Renal pelvis (tissue), 12 donors: ENCODE measurements at places on chromosomes 5 and 9.

DNA sequence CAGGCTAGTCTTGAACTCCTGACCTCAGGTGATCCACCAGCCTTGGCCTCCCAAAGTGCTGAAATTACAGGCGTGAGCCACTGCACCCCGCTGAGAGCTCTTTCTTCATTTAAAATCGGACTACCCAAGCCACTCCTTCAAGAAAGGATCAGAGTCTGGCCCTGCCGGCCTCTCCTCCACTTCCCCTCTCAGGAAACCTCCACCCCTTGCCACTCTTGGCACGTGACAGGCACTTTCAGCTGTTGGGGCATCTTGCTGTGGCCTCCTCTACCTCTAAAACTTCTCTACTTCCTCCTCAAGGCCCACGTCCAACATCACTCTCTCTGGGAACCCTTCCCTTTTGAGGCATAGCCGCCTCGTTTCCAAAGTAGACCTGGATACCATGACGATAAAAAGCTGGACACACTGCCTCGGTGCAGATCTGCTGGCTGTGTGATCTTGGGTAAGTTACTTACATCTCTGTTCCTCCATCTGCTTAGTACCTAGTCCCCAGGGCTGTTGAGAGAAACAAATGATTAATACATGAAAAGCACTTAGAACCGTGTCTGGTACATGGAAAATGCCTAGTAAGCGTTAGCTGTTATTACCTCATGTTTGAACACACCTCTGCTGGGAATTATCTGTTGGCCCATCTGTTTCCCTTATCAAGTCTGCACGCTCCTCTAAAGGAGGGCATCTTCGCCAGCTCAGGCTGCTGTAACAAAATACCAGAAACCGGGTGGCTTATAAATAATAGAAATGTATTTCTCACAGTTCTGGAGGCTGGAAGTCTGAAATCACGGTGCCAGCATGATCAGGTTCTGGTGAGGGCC lies 55.3 kb downstream of the SMIM23 start:
- no peak for DNase-seq

DNA sequence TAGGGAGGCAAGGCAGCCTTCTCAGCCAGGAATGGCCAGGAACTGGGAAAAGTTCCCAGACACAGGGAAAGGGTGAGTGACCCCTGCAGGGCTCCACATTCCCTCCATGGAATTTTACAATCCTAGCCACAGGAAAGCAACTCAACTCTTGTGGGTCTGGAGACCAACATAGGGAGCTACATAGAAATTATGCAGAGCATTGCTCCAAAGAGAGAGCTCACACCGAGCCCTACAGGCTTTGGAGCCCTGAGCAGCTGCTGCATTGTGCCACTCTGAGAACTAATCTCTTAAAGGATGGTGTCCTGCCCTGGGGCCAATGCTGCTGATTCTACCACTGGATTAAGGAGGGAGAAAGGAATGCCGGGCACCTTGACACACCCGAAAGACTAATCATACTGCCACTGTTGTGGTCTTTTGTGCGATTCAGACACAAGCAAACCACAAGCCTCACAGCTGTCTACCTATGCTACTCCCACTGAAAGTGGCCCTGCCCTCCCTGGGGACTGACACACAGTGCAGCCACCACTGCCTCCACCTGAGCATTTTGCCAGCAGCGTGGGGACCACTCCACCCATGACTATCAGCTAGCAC lies 1089.8 kb upstream of the NUDT12 start:
- no peak for DNase-seq

DNA sequence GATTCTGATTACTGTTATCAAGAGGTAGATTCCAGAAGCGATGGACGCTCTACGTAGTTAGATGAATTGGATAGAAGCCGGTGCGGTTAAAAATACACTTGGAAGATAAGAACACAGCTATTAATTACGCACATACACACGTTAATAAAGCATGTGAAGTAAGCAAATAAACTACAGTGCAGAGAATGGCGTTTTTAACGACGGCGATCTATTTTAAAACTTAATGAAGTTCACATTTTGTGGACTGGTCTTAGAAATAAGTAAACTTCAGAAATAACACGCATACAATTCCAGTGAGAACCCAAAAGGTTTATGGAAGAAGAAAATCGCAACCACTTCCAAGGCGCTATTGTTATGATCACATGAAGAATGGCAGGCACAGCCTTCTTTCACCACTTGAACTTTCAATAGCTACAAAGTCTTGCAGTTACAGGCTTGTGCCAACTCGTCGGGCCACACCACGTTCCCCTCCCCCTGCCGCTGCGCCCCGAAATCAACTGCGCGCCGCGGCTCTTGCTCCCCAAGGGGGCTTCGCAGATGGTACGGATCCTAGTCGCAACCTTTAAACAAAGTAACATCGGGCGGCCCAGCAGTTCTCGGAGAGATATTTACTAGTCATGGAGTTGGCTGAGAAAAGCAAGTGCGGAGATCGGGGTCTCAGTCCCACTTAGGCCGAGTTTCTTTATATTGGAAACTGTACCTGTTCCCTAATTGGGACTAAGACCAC lies 866 bp upstream of the SEMA6A start:
- DNase-seq = peak; percentile 49

DNA sequence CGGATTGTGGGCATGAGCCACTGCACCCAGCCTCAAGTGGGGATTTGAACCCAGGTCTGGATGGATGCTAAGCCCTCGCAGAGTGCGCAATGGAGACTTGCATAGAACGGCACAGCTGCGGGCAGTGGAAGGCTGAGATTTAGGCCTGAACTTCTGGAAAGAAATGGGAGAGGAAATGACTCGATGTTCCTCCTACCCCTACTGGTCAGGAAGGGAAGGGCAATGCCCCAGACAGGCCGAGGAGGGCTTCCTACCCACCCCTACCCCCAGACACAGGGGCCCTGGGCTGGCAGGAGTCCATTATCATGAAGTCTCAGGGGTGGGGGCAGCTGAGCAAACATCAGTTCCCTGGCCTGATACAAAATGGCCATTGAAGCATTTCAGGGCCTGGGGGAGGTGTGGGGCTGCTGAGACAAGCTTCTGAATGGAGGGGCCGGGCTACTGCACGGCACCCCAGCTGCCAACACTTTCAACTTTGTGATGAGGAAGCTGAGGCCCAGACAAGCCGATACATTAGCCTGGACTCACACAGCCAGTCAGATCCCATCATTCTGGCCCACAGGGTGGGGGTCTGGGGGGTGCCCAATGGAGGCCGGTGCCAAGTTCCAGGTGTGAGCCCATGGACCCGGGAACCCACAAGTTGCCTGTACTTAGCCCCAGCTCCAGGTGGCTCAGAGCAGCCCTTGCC lies 13.5 kb upstream of the WDR38 start:
- DNase-seq = no peak

DNA sequence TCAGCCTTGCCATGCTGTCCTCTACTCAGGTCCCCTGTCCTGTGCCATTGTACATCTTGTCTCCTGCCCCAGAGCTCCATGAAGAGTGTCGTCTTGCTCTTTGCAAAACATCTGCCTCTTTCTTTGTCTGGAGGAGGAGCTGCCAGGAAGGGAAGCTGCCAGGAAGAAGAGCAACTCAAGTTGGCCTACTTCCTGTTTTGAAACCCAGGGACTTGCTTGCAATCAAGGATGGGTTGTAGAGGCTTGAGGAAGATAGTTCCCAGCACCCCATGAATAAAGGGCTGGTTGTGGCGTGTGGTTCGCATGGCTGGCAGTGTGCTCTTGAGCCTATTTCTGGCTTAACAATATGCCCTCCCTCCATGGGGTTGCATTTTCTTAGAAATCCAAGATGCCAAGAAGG lies 53.0 kb upstream of the CPEB4 start:
- no peak for DNase-seq

- DNase-seq = no peak
These were observed 109.5 kb downstream of the MYO10 start for GRCh38 chr5:16826379-16827125.

GRCh38 chr5:24005384-24005783 lies 498.0 kb downstream of the PRDM9 start:
- DNase-seq = no peak

GRCh38 chr5:159807586-159807985 lies 108.7 kb upstream of the ADRA1B start:
- no peak for DNase-seq

DNA sequence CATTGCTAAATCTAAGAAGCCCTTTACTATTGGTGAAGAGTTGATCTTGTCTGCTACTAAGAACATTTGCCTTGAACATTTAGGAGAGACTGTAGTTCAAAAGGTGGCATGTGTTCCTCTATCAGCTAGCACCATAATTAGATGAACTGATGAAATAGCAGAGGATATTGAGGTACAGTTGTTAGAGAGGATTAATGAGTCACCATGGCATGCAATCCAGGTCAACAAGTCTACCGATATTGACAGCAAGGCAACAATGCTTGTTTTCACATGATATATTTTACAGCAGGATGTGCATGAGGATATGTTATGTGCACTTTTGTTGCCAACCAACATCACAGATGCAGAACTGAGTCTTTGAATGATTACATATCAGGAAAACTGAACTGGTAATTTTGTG lies 134.3 kb upstream of the CDH9 start:
- DNase-seq = no peak

- DNase-seq = no peak
These were observed 49.9 kb upstream of the C5orf46 start for GRCh38 chr5:147956064-147956841.

GRCh38 chr5:67259548-67260215 lies 63.1 kb upstream of the CD180 start:
- no peak for DNase-seq

DNA sequence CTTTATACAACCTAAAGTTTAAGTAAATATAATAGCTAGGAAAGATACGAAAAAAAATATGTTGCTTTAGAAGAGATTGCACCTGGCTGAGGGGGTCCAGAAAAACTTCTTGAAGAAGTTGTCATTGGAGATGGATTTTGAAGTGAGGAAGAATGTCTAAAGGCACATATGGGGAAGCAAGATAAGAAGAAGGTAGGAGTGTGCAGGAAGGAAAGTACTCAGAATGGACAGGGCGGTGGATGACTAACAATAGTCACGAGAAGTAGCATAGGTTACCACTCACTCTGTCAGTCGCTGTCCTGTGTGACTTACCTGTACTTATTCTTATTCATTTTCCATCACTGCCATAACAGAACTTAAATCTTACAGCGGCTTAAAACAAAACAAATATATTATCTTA lies 251.6 kb downstream of the GRIA1 start:
- DNase-seq = no peak

- no peak for DNase-seq
These were observed 82.1 kb downstream of the MAMDC2 start for GRCh38 chr9:70125621-70126263.

DNA sequence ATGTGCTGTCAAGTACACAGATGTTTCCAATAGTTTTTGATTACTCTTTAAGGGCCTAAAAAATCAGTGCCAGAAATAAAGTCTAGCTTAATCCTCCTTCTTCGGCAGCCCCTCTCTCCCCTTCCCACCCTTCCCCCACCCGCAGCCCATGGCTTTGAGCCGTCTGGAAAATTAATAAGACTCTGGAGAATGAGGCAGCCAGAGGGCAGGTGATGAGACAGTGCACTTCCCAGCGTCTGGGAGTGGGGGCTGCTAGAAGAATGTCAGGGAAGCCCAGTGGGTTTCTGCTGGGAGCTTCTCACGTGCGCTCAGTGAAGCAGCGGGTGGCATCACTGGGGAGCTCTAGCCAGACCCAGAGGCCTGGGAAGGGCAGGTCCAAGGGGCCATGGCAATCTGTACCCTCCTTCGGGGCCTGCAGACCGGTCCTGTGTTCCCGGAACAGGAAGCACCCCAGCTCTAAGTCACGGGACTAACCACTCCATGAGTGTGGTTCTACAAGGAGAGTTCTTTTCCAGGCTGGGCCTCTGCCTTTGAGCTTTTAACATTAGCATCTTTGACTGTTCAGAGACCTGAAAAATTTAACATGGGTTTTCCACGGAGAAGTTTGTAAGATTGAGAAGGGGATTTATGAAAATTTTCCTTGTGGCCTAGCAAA lies 164.8 kb upstream of the OTULINL start:
- no peak for DNase-seq

GRCh38 chr5:43121913-43122484 lies 1.3 kb downstream of the ZNF131 start:
- peak; percentile 50 for DNase-seq

GRCh38 chr9:114503522-114504340 lies 1.5 kb downstream of the WHRN start:
- DNase-seq = no peak

DNA sequence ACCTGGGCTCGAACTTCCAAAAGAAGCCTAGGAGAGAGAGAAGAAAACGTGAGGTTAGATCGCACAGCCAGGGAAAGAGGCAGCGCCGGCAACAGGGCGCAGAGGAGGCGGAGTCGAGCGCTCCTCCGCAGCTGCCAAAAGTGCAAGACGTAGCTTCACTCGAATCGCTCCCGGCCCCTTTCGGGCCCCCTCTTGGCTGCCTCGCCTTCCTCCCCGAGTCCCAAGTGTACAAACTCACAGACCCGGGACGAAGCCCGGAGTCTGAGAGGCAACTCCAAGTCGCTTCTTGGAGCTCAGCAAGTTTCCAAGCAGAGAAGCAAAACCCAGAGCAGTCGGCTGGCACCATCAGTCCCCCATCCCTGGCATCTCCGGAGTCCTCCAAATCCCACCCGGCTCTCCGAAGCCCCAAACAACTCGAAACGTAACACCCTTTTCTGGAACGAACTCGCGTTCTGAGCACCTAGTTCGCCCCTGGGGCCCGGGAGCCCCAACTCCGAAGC lies 1.2 kb downstream of the MIER3 start:
- peak; percentile 81 for DNase-seq

DNA sequence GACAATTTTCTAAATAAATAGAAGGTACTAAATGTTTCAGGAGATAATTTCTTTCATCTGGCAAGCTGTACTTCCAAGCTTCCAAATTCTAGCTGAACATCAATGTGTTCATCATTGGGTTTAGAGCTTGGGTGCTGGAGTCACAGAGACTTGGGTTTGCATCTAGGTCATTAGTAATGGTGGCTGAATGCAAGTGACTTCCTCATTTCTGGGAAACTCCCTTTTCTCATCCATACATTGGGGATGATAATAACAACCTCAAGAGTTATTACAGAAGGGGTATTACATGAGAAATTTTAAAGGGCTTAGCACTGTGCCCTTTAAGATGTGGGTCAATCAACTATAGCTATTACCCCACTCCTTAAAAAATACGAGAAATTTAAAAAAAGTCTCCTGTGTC lies 41.1 kb upstream of the KLF4 start:
- DNase-seq = no peak

DNA sequence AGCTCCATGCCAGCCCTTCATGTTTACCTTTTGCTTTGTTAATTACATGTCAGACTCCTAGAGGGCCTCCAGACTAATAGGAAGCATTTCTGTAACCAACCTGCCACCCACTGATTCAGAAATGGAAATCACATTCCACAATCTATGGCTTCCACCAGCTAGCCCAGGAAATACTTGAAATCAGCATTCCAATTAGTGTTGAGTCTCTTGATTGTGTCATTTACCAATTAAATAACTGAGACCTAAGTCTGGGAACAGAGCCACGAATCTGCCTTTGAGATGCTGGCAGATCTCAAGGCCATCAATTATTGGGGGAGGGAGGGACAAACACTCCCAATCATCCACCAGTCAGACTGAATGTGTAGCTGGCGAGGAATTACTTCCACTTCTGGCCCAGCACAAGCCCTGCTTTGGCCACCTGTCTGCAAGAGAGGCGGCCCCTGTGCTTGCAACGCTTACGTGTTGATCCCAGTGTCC lies 27.4 kb upstream of the SAP30L start:
- no peak for DNase-seq
